ENCODE measurements at places on chromosomes 5 and 9.

DNA sequence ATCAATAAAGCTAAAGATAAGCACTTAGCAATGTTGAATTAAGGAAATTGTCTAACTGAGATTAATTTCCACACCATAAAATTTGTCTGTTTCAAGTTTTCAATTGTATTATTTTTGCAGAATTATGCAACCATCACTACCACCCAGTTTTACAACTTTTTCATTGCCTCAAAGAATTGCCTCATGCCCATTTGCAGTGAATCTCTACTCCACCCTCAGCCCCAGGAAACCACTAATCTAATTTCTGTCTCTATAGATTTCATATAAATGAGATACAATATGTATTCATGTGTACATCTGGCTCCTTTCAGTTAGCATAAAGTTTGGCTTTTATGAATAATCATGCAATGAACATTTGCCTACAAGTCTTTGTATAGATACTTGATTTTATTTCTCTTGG, 72.9 kb downstream of the PTCD2 start:
- no peak for DNase-seq

GRCh38 chr5:135560858-135561257, 17.9 kb downstream of the CXCL14 start:
- peak; percentile 79 for DNase-seq

- DNase-seq: no peak
Observed at GRCh38 chr5:108925073-108925472, 177.4 kb downstream of the FER start.

DNA sequence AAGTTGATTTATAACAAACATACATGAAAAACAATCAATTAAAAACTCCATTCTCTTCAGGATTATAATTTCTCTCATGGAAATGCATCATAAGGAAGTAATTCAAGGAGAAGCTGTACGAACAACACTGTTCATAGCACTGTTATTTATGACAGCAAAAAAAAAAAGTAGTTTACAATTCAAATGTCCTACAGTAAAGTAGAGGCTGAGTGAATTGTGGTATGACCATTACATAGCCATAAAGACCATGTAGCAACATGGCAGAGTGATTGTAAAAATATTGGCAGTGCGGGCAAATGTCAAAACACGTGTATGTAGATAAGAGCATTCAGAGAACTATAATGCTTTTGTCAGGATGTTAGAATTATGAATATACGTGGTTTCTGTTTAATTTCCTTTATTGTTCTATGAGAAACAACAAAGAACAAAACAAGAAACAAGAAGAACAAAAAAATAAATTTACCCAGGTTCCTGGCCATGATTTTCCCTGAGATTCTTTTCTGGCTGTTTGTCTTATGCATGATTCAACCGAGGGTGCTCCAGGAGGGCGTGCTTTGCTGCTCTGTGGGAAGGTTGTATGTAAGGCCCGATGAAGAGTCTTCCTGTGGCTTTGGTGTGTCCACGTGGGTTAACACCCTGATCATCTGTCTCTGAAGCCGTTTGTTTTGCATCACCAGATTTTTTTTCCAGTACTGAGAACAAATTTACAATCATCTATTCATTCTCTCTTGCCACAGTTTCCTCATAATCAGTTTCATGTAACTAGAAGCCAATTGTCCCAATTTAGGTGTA, 28.8 kb downstream of the GCNT4 start:
- DNase-seq: no peak

DNA sequence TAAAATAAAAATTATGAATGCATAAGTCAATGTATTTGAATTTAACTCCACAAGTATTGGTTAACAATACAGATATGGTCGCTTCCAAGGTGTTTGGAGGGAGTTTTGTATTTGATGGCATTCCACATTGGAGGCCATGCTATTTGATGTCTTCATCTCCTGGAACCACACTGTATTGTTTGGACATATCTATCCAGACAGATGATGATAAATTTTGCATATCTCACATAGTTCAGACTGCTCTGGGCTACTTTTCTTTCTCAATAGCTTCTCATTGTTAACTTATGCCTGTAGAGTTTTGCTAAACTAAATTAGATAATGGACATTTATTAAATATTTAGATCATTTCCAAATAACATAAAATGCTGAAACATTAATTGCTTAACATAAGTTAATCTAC, 58.0 kb downstream of the CDKN2A start:
- peak; percentile 5 for DNase-seq
